ENCODE measurements at places on chromosomes 11 and 22.

GRCh38 chr22:35959121-35959800 lies 69.4 kb downstream of the RBFOX2 start:
- ATAC-seq = no peak

DNA sequence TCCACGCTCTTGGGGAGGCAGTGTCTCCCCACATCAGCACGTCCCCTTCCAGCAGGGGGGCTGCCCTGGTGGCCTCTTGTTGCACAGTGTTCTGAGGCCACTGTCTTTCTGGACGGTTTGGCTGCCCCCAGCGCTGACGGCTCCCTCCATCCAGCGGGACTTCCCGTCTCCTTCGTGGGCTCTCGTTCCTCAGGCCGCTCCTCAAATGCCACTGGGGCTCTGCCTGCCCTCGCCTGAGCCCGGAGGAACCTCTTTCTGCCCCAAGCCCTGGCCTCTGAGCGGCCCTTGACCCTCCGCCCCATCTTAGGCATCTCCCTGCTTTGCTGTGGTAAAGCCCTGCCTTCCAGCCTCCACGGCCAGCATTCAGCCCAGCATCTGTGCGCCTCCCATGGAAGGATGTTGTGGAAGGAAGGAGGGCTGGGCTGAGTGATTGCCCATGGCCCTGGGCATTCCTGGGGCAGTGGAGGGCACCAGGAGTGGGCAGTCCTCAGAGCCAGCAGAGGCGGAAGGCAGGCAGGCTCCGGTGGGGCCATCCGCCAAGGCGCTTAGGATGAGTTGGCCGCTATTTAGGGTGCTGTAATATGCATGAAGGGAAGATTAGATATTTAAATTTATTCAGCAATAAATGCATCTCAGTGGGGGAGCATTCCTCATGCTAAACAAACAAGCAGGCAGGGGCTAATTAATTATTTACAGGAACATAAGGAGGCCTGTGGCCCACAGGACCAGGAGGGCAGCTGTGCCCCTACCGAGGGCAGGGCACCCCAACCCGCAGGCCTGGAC lies 17.8 kb downstream of the OTUB1 start:
- no peak for ATAC-seq

DNA sequence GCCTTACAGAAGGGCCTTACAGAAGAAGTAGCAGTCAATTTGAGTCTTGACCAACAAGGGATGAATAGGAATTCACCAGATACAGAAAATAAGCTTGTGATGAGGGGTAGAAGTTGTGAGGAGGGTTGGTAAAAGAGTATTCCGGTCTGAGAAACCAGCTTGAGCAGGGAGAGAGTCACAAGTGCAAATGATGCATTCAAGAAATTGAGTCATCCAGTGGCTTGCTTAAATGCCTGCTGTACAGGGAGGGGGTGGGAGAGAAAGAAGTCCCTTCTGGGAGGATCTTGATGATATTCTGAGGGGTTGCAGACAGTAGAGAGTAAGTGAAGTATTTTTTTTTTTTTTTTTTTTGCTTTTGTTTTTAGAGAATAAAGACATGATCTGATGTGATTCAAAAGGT lies 9.2 kb downstream of the CCKBR start:
- peak; percentile 34 for ATAC-seq

DNA sequence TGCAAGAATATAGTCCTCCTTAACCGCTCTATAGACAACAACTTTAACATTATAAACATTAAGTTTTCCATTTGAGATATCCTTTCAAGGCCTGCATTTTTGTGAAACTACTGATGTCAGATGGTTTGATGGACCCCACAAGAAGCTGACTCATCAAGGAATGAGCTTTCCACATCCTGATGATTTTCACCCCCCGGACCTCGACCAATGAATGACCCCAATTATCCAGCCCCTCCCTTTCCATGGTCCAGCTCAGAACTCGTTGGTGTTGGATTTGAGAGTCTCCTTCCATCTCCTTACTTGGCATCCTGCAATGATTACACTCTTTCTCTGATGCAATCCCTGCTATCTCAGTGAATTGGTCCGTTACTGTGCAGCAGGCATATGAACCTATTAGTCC lies 31.8 kb upstream of the GUCY1A2 start:
- no peak for ATAC-seq

DNA sequence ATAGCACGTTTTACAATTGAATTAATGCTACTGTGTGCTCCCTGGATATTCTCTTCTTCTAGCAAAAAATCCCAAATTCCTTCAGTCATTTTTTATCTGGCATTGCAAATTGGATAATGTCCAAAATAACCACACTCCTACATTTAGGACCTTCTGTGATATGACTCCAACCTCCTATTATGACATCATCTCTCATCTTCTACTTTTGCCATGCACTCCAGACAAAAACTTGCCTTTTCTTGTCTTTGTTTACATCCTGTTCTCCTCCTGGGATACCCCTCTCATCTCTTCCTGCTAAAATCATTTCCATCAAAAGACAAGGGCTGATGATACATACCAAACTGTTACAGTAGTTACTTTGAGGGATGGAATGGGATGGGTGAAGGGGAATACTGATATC lies 20.6 kb upstream of the TMEM218 start:
- ATAC-seq = no peak

GRCh38 chr11:3737386-3737933 lies 59.9 kb downstream of the NUP98 start:
- ATAC-seq = no peak

- ATAC-seq = peak; percentile 11
Measured at GRCh38 chr11:68214173-68215086, 1.3 kb upstream of the KMT5B start.

DNA sequence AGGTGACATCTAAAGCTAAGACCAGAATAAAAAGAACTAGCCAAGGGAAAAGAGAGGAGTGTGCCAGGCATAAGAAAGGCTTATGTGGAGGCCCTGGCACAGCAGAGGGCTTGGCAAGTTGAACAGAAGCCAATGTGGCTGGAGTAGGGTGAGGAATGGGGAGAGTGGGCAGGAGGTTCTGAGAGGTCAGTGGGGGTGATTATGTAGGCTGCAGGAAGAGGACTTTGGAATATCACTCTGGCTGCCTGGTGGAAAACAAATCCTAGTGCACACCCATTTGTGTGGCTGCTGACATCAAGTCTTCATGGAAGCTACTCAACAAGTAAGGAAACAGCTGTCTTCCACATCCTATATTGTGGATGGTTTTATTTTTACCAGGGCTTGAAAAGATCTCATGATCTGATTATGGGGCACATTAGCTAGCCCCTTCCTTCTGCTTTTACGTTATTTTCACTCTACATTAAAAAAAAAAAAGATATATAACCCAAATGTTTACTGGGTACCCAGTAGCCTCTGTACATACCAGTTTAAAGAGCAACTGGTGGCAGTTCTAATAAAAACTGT lies 3.4 kb downstream of the MRPL16 start:
- no peak for ATAC-seq

DNA sequence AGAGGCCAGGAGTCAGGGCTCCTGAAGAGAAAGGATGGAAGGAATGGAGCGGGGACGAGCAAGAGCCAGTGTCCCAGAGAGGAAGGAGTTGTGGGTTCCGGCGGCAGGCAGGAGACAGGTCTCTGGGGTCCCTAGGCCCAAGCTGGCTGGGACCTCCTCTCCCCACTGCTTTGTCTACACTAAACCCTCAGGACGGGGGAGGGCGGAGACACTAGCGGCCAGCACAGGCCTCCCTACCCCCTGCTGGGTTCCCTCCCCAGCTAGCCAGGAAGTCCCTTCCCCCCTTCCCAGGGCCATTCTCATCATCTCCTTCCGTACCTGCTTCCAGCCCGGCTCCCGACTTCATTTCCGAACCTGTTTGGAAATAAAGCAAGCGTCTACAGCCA lies 79.5 kb downstream of the ST3GAL4 start:
- ATAC-seq = no peak

GRCh38 chr11:5288108-5288905 lies 13.4 kb downstream of the OR51B4 start:
- ATAC-seq = no peak
